Activated gamma-delta T cell treated with anti-CD3 and anti-CD28 coated beads, Interleukin-2, amount 50 U/mL, for 16 hours (primary cell): ENCODE measurements at places on chromosomes 6 and 20.

- DNase-seq, result no peak
Measured at GRCh38 chr20:61422636-61423425, 170.8 kb downstream of the CDH4 start.

DNA sequence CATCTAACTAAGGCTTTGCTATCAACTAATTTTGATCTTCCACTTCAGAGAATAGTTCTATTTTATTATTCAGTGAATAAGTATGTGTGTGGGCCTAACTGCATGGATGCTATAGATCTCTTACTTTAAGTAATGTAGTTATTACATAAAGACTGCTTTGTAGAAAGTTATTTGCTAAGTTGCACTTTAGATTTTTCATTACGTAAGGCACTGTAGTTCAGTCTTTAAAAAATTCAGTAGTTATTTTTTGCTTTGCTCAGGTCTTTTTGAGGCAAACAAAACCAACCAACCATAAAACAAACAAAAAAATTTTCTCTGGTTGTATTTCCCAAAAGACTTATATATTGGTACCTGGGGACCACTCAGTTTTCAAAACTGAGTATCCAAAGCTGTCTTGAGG, 53.0 kb downstream of the KCNQ5 start:
- DNase-seq, result no peak

DNA sequence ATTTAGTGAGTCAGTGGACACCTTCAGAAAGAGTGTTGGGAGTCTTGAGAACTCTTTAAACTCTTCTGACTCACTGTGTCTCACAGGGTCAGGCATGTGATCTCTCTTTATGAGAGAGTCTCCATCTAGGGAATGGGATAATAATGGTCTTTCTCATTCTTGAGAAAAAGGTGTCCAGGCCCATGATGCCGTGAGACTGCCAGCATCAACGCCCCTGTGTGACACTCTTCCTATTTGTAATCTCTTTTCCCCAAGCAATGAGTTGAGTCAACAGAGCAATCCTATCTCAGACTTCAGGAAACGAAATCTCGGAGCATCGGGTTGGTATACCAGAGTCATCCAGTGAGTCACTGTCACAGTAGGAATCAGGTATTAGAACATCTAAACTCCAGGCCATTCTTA, 82.3 kb upstream of the BMP2 start:
- DNase-seq, result no peak

DNA sequence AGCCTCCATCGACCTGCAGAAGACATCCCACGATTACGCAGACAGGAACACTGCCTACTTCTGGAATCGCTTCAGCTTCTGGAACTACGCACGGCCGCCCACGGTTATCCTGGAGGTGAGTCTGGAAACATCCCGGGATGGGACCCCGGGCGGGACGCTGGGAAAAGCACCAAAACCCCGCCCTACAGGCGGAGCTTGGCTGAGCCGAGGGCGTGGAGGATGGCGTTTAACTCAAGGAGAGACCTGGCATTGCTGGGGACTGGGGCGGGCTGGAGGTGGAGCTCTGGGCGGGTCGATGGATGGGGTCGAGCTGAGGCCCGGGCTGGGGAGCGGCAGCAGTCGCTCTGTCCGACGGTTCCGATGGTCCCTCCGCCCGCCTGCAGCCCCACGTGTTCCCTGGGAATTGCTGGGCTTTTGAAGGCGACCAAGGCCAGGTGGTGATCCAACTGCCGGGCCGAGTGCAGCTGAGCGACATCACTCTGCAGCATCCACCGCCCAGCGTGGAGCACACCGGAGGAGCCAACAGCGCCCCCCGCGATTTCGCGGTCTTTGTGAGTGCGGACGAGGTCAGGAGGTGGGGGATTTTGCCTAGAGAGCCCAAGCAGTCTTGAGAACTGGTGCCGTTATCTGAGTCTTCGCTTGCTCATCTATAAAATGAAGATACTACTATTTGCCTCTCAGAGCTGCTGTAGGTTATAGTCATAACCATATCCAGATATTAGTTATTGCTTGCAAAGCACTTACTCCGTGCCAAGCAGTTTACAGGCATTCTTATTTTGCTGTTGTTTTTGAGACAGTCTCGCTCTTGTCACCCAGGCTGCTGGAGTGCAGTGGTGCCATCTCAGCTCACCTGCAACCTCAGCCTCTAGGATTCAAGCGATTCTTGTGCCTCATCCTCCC, 3.8 kb downstream of the SPAG4 start:
- DNase-seq, result peak; percentile 73

DNA sequence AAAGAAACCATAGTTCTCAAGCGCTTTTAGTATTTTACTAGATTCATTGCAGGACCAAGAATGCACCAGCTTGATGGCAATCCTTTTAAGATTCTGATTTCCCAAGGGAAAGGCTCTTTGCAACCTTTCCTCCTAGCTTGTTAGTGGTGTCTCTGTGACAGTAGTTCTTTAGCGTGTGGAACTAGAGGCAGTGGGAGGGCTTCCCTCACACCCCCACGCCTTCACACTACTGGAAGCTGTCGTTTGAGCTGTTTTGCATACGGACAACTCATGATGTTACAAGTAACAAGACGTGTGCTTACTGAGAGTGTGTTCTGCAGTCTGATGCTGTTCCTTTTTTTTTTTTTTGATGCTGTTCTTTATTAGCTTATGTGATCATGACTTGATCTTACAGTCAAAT, 34.1 kb downstream of the EYA4 start:
- DNase-seq, result no peak

DNA sequence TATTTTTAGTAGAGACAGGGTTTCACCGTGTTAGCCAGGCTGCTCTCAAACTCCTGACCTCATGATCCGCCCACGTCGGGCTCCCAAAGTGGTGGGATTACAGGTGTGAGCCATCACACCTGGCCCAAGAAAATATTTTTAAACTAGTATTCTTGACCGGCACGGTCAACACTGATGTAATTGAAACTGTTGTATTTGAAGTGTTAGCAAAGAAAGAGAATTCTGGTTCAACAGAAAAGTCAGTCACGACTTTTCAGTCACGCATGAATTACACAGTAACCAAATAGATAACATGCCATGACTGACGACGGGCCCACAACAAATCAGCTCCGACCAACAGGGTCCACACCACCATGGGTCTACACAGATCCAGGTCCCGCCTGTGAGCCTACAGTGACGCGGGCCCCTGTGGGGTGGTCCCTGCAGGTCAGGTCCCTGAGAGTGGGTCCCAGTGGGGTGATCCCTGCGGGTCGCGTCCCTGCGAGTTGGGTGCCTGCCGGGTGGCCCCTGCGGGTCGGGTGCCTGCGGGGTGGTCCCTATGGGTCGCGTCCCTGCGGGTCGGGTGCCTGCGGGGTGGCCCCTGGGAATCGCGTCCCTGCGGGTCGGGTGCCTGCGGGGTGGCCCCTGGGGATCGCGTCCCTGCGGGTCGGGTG, 1.0 kb downstream of the GMEB2 start:
- no peak for DNase-seq

DNA sequence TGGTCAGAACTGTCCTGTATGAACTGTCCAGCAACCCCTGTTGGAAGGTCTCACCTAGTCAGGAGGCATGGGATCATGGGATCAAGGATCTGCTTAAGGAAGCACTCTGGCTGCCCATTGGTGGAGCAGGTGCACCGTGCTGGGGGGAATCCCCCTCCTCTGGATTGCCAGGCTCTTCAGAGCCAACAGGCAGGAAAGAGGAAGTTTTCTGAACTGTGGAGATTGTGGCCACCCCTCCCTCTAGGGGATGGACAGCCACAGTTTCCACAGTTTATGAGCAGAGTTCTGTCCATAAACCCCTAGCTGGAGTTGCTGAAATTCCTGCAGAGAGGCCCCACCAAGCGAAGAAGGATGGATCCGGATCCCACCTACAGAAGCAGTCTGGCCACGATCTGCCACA, 13.0 kb upstream of the HLA-DQB1 start:
- DNase-seq, result no peak

DNA sequence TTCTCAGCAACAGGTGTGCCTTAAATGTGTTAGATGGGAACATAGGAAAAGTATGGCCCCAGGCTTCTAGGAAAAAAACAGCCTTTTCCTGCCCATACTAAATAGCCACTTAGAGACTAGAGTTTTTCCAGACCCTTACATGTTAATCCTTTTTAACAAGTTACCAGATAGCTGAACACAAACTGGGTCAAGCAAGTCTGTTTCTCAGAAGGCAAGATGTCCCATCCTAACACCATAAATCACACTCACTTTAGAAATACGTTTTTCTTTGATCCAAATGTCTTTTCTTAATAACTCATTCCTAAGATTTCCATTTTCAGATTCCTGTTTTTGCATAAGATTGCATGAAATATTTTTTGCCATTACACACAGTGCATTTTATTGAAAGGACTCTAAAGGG, 241.3 kb downstream of the KCNQ5 start:
- DNase-seq, result no peak

DNA sequence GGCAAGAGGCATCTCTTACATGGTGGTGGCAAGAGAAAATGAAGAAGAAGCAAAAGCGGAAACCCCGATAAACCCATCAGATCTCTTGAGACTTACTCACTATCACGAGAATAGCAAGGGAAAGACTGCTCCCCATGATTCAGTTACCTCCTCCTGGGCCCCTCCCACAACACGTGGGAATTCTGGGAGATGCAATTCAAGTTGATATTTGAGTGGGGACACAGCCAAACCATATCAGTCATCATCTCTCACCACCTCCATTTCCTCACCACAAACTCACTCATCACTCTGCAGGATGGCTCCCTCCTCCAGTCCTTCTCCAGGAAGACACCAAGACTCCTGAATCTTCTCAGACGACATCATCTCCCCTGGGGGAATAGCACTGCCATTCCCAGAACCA, 25.8 kb upstream of the SLC16A10 start:
- DNase-seq, result no peak

- peak; percentile 1 for DNase-seq
Measured at GRCh38 chr6:136647363-136647852, 97.2 kb upstream of the MAP7 start.

GRCh38 chr20:36917943-36918342, 33.6 kb downstream of the SAMHD1 start:
- no peak for DNase-seq

GRCh38 chr20:36919715-36920333, 31.7 kb downstream of the SAMHD1 start:
- peak; percentile 18 for DNase-seq

- DNase-seq, result no peak
Measured at GRCh38 chr6:118198746-118199145, 291.7 kb downstream of the SLC35F1 start.

DNA sequence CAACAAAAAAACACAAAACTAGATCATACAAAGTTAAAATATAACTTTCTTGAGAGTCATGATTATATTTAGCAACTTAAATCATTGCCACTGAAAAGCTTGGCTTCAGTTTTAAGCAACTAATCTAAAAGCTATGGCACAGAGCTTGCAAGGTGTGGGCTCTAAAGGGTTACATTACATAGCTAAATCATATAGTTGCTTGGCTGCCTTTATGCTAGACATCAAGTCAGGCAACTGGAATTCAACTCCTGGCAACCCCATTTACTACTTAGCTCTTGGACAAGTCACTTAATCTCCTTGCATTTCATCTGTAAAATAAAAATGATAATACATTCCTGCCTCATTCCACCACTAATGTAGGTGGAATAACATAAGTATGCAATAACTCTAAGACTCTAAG, 40.9 kb upstream of the GCM1 start:
- DNase-seq, result no peak

DNA sequence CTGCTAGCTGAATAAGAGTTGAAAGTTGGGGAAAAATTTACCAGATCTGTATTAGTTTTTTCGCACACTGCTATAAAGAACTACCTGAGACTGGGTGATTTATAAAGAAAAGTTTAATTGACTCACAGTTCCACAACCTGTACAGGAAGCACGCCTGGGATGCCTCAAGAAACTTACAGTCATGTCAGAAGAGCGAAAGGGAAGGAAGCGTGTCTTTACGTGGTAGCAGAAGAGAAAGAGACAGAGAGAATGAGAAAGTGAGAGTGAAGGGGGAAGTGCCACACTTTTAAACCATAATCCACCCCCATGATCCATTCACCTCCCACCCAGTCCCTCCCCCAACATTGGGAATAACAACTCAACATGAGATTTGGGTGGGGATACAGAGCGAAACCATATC, 79.6 kb downstream of the KHDC1L start:
- no peak for DNase-seq

DNA sequence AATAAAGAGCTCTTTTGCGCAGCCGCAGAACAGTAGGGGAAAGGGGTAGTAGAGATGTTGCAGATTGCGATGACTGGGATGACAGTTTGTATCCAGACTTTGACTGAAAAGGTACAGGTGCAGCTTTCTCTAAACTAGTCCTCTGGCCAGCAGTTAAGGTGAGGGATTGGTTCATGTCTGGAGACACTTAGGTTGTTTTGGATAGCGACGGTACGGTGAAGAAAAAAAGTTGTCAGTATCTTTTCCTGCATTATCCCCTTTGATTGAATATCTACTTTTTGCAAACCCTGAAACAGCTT, 537 bp downstream of the PRR3 start:
- DNase-seq, result no peak

GRCh38 chr6:110589865-110590513, 113.6 kb upstream of the SLC22A16 start:
- no peak for DNase-seq

- no peak for DNase-seq
Measured at GRCh38 chr6:99498421-99498820, 16.8 kb downstream of the USP45 start.

GRCh38 chr6:129416337-129416990, 293.5 kb downstream of the ARHGAP18 start:
- DNase-seq, result no peak

DNA sequence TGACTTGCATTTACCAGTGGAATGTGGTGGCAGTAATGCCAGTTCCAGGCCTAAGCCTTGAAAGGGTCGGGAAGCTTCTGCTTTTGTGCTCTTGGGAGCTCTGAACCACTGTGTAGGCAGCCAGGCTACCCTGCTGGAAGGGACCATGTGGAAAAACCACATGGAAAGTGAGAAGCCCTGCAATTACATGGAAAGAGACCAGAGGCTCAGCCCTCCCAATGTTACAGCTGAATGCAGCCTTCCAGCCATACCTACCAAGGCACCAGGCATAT, 14.9 kb upstream of the KCNB1 start:
- DNase-seq, result no peak

GRCh38 chr6:12804952-12805645, 88.5 kb downstream of the PHACTR1 start:
- DNase-seq, result no peak

DNA sequence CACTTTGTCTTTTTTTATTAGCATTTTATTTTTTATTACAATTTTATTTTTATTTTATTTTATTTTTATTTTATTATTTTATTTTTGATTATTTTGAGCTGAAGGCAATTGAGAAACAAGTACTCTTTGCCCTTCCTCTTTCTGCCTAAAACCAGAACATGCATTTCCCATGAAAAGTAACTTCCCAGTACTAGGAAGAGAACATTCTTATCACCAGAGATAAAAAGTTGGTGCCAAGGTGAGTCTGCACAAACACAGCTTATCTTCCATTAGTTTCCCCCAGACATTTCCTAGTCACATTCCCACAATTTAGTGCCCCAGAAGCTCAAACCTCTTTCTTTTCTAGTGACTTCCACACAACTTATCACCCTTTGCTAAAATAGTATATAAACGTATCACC, 84.8 kb downstream of the CD24 start:
- DNase-seq, result no peak

GRCh38 chr6:155519176-155519738, 63.6 kb upstream of the NOX3 start:
- DNase-seq, result no peak
